ENCODE measurements at places on chromosomes 12 and 14.

DNA sequence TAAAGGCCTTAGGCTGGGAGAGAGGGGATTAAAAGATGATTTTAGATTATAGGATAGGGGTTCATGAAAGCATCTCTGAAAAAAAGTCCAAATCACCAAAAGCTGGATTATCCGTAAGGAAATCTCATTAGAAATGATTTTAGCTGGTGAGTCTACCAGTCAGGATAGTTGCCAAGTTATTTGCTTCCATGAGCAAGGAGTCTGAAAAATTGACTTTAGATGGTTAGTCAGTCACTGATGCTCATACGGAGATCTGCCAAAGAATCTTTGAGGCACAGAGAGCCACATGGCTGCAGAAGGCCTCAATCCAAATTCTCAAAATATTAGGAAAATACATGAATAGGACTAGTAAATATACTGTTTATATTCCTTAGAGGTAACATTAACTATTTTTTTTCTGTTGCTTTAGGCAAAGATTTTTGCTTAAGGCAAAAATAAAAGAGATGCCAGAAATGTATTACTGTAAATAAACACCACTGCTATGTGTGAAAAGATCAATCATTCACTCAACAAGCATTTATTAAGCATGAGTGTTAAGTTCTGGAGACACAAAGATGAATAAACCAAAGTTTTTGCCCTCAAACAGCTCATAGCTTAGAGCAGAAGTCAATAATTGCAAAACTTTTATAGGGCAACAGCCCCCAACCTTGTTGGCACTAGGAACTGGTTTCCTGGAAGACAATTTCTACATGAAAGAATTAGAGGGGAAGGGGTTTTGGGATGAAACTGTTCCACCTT lies 105.2 kb downstream of the BBS10 start:
- peak; percentile 76 for DNase-seq

GRCh38 chr12:72010356-72010755 lies 71.7 kb downstream of the TPH2 start:
- no peak for DNase-seq

DNA sequence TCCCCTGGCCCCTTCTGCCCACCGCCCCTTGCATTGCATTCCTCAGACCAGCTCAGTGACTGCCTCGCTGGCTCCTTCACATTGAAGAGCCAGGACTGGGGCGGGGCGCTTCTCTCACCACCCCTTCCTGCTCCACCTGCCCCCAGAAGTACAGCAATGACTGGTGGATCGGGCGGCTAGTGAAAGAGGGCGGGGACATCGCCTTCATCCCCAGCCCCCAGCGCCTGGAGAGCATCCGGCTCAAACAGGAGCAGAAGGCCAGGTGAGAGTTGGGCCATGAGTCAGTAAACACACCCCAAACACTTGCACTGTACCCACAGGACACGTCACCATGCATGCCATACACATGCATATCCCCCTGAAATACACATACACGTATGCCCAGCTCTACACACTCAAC lies 5.8 kb downstream of the CACNB3 start:
- no peak for DNase-seq

DNA sequence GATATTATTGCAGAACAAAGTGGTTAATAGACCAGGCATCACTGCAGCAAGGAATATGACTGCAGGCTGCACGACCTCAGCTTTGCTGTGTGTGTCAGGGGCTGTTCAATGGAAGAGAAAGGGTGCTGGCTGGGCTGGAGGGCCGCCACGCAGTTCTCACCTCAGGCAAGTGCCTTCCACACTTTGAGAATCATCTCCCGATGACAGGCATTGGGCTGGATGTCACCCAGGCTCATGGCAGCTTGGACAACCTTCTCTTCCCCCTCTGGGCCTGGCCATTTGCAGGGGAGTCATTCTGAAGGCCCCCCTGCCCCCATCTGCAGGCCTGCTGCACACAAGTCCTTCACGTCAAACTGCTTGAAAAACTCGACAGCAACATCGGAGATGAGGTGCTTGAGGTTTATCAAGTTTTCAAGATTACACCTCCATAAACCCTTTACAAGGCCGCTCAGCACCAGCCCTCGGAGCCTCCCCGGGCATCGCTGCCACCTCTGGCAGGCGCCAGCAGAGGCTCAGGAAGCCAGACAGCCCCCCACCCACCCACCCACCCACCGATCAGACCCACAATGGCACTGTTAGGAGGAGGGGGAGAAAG lies 165.9 kb upstream of the GSC start:
- DNase-seq: peak; percentile 54

GRCh38 chr14:91250912-91251311 lies 6.4 kb upstream of the GPR68 start:
- DNase-seq: no peak

DNA sequence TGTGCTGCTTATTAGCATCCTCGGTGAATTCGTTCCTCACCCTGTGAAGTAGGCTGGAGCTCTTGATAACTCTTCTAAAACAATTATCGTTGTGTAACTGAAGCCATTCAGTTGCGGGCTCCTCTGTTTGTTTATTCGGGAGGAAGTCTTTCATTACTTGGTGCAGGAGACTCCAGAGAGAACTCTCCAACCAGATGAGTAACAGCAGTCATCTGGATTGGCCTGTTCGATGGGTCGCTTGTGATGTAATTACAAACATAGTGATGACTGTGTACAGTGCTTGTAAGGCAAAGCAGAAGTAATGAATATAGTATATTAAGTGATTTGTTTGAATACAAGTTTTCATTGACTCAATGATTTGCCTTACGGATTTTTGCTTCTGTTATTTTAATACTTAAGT lies 10.9 kb downstream of the ATP6V0A2 start:
- DNase-seq: no peak

GRCh38 chr14:56461276-56462275 lies 118.0 kb upstream of the TMEM260 start:
- DNase-seq: no peak

DNA sequence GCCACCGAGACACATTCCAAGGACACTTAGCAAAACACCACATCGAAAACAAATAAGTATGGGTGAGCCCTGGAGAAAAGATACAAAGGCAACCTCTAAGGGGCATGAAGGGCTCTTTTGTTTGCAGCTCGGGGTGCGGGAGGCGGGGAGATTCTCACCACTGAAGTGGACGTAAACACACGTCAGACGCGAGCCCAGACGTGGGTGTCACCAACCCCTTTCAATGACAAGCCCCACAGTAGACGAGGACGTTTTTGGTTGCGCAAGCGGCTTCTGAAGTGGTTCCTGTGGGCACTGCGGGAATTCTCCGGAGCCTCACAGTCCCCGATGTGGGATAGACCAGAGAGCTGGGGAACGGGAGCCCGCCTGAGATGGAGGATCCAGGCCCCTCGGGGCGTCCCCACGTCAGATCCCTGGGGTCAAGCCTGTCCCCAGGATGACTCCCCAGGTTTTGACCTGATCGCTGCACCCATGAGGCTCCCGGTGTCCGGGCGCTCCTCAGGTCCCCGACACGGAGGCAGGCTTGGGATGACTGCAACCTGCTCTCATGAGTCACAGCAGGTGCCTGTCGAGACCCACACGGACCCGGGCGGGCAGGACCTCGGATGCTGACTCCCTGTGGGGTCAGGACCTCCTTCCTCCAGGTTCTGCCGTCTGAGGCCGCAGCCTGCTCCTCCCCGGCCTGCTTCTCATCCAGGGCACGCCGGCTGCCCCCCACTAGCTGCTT lies 20.3 kb upstream of the ADGRD1 start:
- no peak for DNase-seq

GRCh38 chr14:55609681-55610080 lies 29.7 kb downstream of the KTN1 start:
- no peak for DNase-seq

Data from NCI-H82 (cell line).